ENCODE measurements at places on chromosomes 12 and 14.

DNA sequence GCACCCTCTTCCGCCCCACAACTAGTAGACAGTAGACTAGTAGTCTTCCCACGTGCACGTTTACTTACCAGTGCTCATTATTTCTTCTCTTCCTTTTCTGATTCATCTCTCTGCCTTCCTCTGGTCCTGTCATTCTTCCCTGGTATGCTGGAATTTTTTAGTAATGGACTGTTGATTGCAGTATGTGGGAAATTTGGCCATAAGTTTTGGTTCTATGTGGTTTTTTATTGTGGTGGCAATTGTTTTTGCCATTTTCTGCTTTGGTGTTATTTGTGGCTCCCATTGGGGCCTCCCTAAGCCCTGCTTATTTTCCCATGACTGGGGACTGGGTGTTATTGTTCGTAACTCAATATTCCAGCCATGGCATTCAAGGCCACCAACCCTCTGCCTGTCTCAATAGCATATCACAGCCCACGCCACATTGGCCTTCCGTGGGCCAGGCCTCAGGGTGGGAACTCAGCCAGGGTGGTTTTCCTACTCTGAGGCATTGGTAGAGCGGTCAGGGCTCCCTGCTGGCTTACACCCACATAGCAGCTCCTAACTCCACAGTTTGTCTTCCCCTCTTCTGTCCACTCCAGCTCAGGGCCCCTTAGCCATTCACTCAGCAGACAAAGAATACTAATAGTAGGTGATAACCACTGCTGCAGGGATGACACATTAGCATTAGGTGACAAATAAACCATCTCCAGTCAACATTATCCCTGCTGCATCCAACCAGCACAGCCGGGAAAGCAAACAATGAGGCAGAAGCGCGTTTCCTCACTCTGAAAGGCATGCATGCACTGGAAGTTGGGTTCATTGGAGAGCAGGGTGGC lies 321.5 kb downstream of the CACNA1C start:
- no peak for DNase-seq

- DNase-seq, result no peak
These were observed 114.0 kb downstream of the PLEKHA5 start for GRCh38 chr12:19243551-19243950.

- DNase-seq, result no peak
These were observed 62.8 kb upstream of the SLC35F4 start for GRCh38 chr14:57928732-57929131.

- peak; percentile 78 for DNase-seq
These were observed at the start of gene KCNH5 for GRCh38 chr14:63045234-63045611. Gene KCNH5 (minus strand): TSS chr14:63045458. CDS start chr14:63045186, 272 bp downstream.

- DNase-seq, result no peak
These were observed 3.0 kb upstream of the FAM177A1 start for GRCh38 chr14:35043046-35043445.

DNA sequence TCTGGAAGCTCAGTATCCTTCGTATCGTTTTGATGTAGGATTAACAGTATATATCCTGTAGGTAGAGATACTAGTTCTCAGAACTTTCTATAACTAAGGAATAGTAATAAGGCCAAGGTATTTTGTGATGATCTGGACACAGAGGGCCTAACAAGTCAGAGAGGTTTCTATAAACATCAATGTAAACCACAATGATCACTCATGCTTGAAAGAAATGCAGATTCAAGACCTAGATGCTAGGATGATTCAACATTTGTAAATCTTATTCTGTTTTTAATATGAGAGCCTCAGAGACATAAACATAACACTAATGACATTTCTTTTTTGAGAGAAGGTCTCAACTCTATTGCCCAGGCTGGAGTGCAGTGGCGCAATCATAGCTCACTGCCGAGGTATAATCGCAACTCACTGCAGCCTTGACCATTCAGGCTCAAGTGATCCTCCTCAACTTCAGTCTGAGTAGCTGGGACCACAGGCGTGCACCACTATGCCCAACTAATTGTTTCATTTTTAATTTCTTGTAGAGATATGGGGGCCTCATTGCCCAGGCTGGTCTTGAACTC lies 16.2 kb downstream of the SUPT16H start:
- DNase-seq, result no peak

- no peak for DNase-seq
These were observed 337.9 kb downstream of the AACS start for GRCh38 chr12:125402874-125403789.

DNA sequence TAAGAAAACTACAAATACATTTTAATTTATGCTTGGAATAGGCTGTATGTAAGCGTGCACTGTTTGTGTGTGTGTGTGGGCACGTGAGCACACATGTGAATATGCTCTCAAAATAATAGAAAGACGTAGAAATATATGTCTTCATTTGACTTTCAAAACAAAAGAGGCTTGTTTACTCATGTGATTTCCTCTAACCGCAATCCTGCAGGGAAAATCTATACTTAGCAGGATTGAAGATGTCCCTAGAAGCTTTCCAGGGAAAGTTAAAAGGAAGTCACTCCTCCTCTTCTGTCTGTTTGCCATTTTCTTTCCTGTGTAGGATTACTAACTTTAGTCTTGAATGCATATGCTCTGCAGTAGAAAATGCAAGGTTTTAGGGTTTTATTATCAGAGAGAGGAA lies 404.7 kb downstream of the MDGA2 start:
- DNase-seq, result no peak

DNA sequence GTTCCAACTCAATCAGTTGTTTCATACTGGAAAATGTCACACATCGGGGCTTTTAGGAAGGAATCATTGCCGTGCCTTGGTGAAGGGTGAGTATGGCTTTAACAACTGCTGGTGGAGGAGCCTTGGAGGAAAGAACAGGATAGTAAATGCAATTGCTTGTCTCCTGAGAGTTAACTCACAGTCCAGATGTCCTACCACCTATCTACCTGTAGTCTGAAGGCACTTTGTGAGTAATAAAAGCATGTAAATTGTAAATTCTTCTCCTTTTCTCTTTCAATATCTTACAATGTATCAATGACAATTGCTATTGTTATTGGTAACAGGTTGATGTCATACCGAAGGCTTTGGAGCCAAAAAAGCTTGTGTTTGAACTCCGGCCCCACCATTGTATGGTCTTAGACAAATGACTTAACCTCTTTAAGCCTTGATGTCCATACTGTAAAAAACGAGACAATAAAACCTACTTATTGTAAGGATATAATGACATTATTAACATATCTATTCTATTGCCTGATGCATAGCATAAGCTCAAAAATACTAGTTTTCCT lies 397.4 kb downstream of the ADAMTS20 start:
- DNase-seq, result no peak

- no peak for DNase-seq
These were observed 2.2 kb upstream of the ZC2HC1C start for GRCh38 chr14:75067212-75067611.

DNA sequence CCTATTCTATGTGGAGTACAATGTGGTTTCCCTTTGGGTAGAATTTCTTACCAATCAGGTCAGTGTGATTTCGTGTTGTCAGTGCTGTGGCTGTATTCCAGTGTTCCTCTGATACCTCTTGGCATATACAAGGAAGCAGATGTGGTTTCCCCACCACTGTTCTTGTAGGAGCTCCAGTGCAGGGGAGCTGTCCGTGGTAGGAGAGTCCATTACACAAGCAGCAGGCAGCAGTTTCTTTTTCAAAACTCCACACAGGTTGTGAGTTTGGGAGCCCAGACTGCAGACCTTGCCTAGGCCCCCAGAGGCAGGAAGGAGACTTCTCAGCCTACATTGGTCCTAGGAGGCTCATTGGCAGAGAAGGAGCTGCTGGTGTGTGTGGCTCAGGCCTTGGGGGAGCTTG lies 452.8 kb downstream of the AACS start:
- no peak for DNase-seq

DNA sequence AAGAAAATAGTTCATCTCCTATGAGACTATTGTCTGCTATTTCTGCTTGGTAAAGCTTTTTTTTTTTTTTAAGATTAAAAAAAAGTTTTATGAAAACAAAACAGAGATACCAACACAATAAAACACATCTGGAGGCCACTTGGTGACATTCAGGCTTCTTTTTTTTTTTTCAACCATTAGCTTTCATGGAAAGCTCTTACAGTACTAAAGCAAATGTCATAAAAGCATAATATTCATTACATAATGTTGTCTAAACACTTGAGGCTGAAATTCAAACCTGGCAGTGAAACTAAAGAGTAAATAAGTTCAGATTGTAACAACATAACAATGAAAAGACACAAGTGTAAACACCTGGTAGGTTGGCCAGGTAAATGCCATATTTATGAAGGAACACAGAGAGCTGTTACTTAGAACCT lies 14.7 kb downstream of the PRICKLE1 start:
- DNase-seq, result no peak

DNA sequence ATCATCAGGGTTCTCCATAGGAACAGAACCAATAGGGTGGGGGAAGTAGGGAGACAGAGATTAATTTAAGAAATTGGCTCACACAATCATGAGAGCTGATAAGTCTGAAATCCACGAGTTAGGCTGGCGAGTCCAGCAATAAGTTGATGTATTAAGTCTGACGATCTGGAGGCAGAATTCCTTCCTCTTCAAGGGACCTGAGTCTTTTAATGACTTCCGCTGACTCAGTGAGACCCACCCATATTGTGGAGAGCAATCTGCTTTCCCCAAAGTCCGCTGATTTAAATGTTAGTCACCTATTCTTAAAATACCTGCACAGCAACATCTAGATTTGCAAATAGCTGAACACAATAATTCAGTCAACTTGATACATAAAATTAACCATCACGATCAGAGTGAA lies 97.8 kb downstream of the SPTSSA start:
- DNase-seq, result no peak
